Stomach (tissue), 19 donors: ENCODE measurements at places on chromosomes 5 and 9.

GRCh38 chr9:6356904-6357303, 28.7 kb downstream of the TPD52L3 start:
- no peak for DNase-seq

GRCh38 chr5:149646564-149646963, 65.3 kb downstream of the ARHGEF37 start:
- DNase-seq: no peak

DNA sequence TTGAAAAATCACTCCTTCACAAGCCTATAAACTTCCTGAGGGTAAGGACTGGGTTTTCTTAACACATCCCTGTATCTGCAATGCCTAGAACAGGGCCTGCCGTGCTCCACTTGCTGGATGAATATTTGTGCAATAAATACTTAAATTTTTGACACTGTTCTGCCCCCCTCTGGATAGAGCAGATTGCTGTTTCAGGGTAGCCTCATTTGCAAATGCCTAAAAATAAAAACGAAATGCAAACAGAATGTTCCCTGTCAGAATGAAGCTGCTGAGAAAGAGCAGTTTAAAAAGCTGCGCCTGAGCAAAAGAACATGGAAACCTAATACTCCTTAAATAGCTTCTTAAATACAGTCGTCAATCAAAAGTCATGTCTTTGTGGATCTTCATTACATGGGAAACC, 385.3 kb downstream of the PRELID2 start:
- no peak for DNase-seq

GRCh38 chr5:171270136-171270535, 38.9 kb upstream of the TLX3 start:
- DNase-seq: no peak

DNA sequence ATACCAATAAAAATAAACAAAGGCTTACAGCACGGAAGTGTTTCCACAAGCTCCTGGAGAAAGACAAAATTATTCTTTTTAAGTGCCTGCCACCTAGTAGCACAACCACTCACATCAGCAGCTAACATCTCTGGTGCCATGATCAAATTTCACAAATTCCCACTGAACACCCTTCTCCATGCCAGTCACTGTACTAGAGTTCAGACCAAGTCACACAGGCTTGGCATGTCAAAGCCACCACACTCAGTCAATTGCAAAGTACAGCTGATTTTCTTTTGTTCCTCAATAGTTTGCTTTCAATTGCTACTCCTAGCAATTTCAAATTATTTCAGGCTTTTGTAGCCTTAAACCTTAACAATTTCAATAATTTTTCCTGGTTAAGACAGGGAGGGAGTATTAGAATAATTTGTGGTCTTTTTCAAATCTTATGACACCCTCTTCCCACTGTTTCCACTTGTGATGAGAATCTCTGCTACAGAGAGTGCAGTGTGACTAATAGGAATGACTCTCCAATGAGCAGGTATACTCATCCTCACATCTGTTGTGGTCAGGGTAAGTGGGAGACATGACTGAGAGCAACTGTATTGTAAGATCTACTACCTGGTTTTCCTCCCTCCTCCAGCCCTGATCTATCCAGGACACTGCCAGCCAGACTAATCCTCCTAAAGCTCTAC, 46.2 kb downstream of the RNF145 start:
- no peak for DNase-seq

GRCh38 chr5:1386274-1386717, 41.4 kb upstream of the CLPTM1L start:
- DNase-seq: peak; percentile 85

DNA sequence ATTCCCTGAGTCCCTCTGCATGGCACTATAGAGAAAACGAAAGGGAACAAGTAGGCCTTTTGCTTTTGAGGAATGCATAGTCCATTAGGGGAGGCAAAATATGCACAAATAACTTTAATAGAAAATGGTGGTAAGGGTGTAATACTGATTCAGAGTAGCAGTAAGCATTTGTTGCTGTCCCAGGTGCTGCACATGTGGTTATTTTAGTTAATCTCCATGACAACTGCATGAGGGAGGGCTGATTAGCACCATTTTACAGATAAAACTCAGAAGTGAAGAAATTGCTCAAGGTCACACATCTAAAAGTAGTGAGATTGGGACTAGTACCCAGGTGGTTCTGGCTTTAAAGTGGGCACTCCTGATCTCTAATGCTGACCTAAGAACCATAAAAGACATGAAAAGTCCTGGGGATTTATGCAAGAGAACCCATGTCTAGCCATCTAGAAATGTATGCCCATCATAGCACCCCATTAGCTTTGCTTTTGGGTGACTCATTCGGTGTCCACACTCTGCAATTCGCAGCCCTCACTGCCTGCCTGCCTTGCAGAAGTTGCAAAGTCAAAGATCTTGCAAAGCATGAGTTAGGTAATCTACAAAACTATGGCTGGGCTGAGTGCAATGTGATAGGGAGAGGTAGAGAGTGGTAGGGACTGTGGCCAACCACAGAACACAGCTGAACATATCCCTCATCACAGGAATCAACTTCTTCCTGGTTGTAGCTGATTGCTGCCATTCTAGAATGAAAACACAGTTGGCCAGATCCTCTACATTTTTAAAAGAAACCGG, 195.2 kb downstream of the PTTG1 start:
- DNase-seq: no peak

DNA sequence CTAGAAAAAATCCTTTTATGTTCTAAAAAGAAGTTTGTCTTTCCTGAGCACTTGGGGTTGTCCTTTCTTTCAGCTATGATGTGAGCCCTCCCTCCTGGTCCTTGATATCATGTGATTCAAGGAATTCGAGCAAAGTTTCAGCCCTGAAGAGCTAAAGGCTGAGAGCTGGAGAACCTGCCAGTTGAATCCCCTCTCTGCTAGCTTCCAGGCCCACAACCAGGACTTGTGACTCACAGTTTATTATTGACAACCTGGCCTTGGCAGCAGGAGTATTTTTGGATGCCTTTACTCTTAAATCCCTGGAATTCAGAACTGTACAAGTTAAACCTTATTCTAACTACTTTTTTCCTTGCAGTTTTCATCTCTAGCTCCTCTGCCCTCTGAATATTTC, 182.8 kb downstream of the SPOCK1 start:
- no peak for DNase-seq

DNA sequence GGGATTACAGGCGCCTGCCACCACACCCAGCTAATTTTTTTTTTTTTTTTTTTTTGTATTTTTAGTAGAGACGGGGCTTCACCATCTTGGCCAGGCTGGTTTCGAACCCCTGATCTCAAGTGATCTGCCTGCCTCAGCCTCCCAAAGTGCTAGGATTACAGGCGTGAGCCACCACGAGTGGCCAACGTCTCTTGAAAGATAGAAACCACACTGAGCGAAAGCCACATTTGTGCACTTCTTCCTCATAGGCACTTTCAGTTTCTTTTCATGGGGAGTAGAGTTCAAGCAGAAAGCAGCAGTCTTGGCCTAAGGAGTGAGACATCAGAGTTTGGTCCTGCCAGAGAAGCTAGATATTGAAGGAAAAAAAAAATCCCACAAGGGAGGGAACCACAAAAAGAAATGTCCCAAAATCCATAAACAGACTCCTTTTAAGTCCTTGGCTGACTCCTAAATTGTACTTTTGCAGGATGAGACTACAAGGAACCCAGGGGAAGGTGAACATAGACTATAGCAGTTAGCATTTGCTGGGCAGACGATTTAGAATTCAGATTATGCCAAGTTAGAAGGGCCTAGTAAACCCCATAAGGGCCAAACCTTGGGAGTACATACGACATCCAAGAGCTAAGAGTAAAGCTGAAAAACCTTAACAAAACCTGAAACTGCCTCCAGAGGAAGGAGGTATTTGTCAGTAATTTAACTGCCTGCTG, 43.9 kb upstream of the GLIPR2 start:
- DNase-seq: no peak

- no peak for DNase-seq
Observed at GRCh38 chr5:61496446-61496845, 164.4 kb downstream of the ZSWIM6 start.

GRCh38 chr5:133113331-133114061, 61.7 kb downstream of the HSPA4 start:
- DNase-seq: no peak

DNA sequence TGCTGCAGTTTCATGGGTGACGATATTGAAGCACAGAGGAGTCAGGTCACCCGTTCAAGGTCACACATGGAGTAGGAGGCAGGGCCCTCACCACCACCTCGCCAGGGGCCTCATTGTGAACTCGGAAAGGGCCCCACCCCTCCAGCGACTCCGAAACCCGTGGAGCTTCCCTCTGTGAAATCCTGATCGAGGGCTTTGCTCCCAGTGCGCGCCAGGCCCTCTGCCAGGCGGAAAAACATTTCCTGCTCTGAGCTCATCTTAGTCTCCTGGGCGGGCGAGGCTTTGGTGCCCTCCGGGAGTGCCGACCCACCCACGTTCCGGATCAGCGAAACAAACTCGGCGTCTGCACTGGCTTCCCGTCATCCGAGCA, 75.0 kb upstream of the FCN1 start:
- no peak for DNase-seq

GRCh38 chr5:76990899-76991459, 38.1 kb downstream of the CRHBP start:
- no peak for DNase-seq
